ENCODE measurements at places on chromosomes 6 and 20.
A peak's percentile ranks its signal among the peaks of the same experiment; 100 is the strongest.

- DNase-seq, result no peak
These were observed 14.7 kb downstream of the DSE start for GRCh38 chr6:116385459-116385802.

DNA sequence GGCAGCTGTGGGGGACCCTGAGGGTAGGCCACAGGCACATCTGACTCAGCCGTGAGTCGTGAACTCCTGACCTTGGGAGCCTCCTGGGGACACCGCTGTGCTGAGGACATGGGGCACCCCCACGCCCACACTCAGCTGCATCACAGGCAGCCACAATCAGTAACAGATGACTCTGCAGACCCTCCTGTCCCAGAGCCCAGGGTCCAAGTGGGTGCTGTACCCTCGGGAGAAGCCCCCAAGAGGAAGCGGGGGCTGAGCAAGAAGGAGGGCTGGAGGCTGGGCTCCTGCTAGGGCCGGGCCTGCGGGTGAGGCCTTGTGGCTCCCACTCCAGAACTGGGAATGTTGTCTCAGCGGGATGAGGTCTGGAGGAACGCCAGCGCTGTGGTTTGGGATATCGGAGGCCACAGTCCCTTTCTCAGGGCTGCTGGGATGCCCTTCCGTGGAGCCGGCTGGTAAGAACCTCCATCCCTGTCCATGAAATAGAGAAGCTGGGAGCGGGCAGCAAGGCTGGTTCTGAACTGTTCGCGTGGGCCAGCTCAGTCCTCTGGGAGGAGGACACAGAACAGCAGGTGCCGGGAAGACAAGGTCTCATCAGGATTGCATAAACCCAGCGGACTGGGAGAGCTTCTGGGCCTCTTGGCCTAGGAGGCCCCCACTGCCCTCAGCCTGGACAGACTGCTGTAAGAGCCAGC lies 3.1 kb upstream of the LAMA5 start:
- DNase-seq, result no peak

- no peak for DNase-seq
These were observed 574.2 kb downstream of the KHDRBS2 start for GRCh38 chr6:61711849-61712248.

GRCh38 chr6:42086046-42087035 lies 36.0 kb downstream of the TAF8 start:
- no peak for DNase-seq

DNA sequence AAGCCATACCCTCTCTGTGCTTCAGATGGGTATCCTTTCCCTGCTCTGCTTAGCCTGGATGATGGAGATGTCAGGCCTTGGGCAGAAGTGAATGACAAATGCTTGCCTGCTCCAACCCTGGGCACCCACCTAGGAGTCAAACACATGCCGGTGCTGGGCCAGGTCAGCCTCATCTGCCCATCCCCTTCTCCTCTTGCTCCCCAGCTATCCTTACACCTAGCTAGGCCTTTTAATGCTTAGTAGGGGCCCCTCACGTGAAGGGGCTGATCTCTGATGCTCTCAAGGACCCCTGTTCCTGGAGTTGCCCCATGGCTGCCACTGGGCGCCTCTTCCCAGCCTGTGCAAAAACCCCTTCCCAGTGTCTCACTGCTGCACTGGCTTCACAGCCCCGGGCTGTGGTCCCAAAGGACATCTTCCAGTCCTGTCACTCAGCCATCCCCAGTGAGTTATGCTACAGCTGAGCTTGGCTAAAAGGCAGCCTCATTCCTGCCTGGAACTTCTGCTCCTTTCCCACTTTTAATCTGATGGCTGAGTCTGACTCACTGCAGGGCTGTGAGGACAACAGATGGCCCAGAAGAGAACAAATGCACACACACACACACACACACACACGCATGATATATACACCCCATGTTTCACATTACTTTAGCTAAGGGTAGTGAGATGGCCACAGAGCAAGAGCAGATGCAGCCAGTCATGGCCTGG lies 12.8 kb upstream of the SDCBP2 start:
- no peak for DNase-seq

DNA sequence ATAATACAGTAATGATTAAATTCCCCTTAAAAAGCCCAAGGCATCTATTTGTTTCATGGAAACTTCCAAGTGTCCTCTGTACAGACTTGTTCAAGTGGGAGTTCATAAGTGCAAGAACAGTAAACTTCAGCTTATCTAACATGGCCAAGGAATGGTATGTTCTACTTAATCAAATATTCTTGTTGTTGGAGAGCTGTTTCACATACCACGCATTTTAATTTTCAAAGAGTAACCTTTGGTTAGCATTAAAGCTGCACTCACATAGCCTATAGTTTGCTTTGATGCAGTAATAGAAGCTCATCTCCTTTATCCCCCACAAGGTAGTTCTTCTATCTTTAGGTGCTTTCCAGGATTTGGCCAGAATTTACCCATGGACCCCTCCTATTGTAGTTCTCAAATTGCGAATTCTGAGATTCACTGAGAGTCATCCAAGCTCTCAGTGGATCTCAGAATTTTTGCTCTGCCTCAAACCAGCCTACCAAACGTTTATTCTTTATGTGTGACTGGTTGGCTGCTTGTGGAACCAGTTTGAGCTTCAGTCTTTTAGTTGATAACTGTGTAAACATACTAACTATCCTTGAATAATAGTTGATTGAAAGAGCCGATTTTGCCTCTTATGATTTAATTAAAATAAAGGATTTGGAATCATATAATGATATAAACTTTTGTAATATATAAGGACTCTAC lies 668.0 kb upstream of the FLRT3 start:
- no peak for DNase-seq

- no peak for DNase-seq
These were observed 179.1 kb upstream of the EYA4 start for GRCh38 chr6:133062077-133062476.

GRCh38 chr6:2841264-2842138 lies at the start of gene SERPINB1:
Gene SERPINB1, minus strand, starts transcription at chr6:2841863. Its CDS starts 1,277 bp downstream, at chr6:2840586.
- peak; percentile 73 for DNase-seq

GRCh38 chr6:163352011-163352685 lies 62.4 kb upstream of the QKI start:
- DNase-seq, result no peak

- peak; percentile 26 for DNase-seq
These were observed 7.2 kb upstream of the LCA5 start for GRCh38 chr6:79544299-79544927.

GRCh38 chr20:38872036-38872435 lies 54.2 kb upstream of the FAM83D start:
- no peak for DNase-seq

DNA sequence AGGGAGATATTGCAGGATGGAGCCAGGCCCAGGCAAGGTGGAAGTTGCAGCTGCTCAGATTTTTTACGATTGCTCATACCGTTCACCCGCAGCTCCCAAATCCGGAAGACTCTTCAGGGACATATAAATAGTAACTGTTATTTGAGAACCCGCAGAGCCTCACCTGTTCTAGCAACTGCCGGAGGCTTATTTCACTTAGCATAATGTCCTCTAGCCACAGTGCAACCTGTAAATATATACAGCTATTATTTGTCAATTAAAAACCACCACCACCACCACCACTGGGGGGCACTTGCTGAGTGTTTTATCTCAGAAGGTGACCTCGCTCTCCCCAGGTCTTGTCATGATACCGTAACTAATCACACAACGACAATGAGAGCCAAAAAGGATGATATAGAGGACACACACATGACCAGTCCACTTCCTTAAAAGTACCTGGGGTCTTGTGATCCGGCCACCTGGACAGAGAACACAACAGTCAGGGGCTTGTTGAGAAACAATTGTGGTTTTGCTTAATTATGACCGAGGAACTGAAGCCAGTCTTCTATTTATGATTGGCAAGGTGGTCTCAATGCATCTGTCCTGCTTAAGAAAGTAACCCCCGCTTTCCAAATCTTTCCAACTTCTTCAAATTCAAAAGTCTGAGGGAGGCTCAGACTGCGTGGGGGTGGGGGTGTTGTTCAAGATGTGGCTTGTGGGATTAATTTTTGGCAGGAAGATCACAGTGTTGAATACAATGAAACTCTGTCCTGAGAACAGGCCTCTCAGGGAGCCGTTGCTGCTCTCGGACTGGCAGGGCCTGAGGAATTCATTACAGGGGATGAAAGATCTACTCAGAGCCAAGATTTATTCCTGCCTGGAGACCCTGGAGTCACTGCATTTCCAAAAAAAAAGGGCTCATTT lies 107.7 kb upstream of the PRND start:
- DNase-seq, result peak; percentile 38
